ENCODE measurements at places on chromosomes 4 and X.

DNA sequence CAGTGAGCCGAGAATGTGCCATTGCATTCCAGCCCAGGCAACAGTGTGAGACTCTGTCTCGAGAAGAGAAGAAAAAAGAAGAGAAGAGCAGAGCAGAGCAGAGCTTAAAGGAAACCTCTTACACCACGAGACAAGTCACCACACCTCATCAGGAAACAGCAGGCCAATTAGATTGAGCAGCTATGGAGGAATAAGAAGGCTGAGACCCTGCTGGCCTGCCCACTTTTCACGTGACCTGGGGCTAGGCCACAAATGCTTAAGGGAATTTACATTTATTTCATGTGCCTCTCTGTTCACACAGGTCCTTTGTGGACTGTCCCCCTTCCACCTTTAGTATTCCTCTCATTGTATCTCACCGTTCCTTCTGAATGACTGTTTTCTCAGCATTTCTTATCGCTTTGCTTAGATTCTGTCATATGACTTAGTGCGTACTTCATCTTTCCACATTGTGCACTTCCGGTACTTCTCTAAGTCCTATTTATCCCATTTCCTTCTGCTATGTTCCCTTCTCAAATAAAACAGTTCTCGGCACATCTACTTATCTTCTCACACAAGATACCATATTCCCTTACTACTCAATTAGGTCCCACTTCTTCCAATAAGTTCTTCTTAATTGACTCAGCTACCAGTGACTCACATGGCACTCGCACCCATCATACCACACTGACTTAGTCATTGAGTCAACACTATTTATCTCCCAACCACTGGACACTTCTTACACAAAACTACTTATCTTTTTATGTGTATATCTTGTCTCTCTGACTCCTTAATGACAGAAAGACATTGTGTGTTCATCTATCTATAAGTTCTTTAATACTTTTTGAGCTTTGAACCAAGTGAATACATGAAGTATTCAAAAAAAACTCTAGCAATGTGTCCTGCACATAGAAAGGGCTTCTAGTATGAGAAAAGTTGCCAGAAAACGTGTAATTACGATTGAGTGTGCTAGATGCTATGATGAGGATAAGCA, 11.0 kb downstream of the CUL4B start:
- DNase-seq: no peak

DNA sequence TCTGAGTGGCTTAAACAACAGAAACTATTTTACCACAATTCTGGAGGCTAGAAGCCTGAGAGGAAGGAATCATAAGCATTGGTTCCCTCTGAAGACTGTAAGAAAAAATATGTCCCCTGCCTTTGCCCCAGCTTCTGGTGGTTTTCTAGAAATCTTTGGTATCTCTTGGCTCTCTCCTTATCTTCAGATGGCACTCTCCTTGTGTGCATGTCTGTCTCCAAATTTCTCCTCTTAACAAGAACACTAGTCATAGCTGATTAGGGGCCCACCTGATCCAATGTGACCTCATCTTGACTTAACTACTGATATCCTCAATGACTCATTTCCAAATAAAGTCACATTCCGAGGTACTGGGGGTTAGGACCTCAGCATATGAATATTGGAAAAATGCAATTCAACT, 635.0 kb upstream of the NR3C2 start:
- no peak for DNase-seq

DNA sequence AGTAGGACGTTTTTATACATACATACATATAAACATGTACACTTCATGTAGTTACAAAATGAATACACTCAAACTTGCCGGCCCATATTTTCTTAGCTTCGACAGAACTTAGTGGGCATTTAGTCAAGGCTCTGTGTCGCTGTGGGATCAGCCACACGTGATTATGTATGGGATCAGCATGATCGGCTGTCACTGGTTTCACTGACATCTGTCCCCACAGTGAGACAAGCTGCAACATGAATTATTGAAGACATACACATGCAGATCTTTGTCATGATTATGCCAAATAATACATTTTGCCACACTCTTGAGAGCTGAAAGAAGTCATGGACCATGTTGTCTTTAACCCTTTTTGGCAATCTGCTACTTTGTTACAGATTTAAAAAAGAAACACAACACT, 38.2 kb upstream of the NAA11 start:
- no peak for DNase-seq

DNA sequence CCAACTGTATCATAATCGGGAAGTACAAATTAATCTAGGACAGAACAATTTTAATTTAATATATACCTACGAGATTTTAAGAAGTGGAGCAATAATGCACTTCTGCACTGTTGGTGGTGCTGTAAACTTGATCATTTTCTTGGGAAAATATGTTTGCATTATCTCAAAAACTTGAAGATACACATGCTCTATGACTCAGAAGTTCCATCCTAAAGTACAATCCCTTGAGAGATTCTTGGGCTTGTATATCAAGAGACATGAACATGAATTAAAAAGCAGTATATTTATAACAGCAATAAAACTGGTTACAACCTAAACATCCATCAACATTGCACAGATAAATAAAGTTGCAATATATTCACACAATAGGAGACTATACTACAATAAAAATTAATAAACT, 168.8 kb downstream of the CLCN4 start:
- DNase-seq: no peak

- DNase-seq: no peak
Measured at GRCh38 chr4:62717154-62717553, 1517.0 kb downstream of the ADGRL3 start.

GRCh38 chr4:184994010-184994622, 24.2 kb upstream of the HELT start:
- no peak for DNase-seq

- DNase-seq: no peak
Measured at GRCh38 chrX:55907968-55908607, 190.5 kb downstream of the RRAGB start.

- DNase-seq: no peak
Measured at GRCh38 chr4:24519649-24520048, 64.7 kb downstream of the DHX15 start.

- no peak for DNase-seq
Measured at GRCh38 chrX:150954951-150955350, 28.2 kb upstream of the HMGB3 start.

- DNase-seq: no peak
Measured at GRCh38 chr4:15270201-15270600, 157.6 kb upstream of the C1QTNF7 start.

DNA sequence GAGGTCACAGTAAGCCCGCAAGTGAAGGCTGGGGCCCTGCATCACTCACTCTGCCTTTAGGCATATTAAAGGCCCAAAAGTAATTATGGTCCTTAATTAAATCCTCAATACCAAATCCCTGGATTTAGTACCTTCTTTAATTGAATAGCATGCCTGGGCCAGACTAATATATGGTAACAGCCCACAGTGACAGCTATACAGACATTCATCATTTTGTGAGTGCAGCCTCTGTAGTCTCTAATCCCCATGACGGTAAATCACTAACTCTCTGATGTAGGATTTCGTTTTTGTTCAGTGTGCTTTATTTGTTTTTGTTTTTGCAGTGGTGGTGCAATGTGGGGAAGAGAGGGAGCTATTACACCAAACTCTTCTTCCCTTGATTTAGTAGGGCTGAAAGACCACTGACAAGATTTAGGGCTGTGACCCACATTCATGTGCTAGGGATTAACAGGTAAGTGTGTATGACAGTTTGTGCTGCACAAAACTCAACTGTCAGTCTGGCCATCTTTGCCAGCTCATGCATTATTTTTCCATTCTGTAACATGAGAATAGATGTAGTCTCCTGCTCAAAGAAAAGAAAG, 60.6 kb upstream of the SLC39A8 start:
- DNase-seq: no peak

GRCh38 chrX:41759817-41760216, 35.8 kb downstream of the GPR82 start:
- DNase-seq: no peak

GRCh38 chrX:40887476-40887875, 152.1 kb upstream of the MED14 start:
- DNase-seq: no peak

- no peak for DNase-seq
Measured at GRCh38 chr4:102321260-102321995, 23.9 kb downstream of the SLC39A8 start.

DNA sequence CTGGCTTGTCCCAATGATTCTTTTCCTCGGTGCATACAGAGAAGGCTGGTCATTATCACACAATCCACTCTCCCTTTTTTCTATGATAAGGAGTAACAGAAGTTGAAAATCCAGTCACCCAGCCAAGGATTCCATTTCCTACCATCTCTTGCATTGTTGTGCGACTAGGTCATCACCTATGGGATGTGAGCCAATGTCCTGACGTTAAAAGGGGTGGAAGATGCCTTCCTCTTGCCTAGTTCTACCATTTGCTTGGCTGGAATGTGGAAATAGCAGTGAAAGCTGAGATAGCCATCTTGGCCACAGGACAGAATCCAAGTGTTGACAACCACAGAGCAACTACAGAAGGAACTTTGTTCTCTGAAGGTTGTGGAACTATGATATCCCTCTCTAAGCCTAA, 132.2 kb upstream of the KIT start:
- no peak for DNase-seq

DNA sequence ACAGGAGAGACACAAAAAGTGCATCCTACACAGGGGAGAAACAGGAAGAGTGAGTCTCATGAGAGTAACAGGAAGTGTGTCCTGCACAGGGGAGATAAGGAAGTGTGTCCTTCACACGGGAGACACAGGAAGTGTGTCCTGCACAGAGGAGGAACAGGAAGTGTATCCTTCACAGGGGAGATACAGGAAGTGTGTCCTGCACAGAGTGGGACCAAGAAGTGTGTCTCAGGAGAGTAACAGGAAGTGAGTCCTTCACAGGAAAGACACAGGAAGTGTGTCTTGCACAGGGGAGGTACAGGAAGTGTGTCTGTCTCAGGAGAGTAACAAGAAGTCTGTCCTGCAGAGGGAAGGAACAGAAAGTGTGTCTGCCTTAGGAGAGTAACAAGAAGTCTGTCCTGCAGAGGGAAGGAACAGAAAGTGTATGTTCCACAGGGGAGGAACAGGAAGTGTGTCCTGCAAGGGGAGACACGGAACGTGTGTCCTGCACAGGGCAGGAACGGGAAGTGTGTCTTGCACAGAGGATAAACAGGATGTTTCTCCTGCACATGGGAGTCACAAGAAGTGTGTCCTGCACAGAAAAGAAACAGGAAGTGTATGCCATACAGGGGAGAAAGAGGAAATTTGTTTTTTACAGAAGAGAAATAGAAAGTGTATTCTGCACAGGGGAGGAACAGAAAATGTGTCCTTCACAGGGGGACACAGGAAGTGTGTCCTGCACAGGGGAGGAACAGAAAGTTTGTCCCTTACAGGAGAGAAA, 102.0 kb downstream of the ARSF start:
- no peak for DNase-seq

- DNase-seq: no peak
Measured at GRCh38 chr4:101865501-101866062, 75.1 kb downstream of the BANK1 start.

DNA sequence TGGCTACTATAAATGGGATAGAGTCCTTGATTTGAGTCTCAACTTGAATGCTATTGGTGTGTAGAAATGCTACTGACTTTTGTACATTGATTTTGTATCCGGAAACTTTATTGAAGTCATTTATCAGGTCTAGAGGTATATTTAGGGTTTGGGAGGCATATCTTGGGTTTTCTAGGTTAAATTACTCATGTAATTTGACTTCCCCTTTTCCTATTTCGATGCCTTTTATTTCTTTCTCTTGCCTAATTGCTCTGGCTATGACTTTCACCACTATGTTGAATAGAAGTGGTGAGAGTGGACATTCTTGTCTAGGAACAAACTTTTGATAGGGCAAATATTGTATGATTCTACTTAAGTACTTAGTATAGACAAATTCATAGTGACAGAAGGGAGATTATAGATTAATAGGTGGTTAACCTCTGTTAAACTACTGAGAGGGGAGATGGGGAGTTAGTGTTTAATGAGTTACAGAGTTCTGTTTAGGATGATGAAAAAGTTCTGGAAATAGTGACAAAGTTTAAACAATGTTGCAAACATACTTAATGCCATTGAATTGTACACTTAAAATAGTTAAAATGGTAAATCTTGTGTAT, 22.8 kb upstream of the HSPA4L start:
- no peak for DNase-seq

DNA sequence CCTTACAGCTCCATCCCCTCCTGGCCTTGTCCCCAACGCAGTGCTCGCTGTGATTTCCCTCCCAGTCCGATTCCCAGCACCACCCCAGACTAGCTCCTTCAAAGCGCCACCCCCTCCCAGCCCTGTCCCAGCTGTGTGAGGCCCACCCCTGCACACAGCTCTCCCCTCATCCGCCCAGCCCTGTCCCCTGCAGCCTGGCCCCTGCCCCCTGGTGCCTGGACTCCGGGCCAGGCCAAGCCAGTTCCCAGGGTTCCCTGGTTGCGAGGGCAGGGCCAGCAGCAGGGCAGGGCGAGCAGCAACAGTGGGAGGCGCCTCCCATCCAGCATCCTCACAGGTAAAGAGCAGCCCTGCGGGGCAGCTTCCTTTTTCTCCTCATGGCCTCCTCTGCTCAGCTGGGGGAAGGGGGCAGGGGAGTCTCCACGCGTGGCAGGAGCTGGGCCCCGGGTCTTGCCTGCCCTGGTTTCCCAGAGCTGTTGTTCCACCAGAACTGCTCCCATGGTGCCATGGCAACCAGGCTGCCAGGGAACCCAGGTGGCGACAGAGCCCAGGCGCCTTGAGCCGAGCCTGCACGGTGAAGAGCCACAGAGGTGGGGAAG, 24.8 kb downstream of the IQSEC2 start:
- no peak for DNase-seq

DNA sequence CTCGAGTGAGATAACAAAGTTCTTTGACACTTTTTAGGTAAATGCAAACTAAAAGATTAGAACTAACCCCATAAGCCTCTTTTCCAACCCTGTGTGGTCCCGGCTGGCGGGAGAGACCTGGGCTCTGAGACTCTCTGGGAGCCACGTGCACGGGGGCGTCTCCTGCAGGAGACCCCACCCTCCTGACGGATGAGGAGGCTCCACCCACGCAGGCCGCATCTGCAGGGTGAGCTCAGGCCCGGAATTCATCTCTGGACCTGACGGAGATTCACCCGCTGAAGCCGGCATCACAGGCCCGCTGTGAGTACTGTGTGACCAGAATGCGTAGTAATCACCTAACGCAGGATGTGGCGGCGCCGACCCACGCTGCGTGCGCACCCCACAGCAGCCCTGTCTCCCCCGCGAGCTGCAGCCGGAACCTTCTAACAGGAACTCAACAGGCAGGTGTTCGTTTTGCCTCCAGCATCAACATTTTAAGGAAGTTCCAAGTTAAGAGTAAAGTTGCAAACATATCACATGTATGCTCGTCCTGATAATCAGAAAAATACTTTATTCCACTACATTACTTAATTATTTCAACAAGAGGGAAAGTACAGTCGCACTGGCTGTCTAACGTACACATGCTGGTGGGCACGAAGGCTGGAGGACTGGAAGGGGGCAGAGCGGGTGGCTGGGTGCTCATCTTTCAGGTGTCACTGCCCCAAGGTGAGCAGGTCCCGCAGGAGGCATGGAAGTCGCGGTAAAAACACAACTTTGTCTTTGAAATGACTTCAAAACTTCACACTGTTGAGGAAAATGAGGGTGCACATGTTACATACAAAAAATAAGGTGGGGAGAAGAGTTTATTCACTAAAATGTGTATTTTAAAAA, 44.5 kb downstream of the FGFRL1 start:
- no peak for DNase-seq

GRCh38 chr4:103075894-103076746, 441 bp downstream of the SLC9B2 start:
- no peak for DNase-seq

GRCh38 chrX:147699061-147699460, 212.7 kb upstream of the FMR1 start:
- no peak for DNase-seq
